ENCODE measurements at places on chromosomes 6 and 20.
A peak's percentile ranks its signal among the peaks of the same experiment; 100 is the strongest.

DNA sequence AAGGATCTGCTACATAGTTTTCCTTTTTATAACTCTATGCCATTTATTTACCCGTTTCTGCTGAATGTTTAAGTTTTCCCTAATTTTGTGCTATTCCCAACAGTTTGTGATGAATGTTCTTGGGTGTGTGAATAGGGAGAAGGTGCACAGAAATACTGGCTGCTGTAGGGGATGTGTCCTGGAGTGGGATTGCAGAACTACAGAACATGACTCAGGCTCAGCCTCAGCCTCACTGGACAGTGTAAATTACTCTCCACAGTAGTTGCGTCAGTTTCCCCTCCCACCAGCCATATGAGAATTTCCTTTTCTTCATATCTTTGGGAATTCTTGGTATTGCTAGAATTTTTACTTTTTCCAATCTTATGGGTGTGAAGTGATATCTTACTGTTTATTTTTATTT is 57.0 kb downstream of the SLX4IP start:
- DNase-seq = no peak

- no peak for DNase-seq
These were observed 280.7 kb downstream of the ZNF217 start for GRCh38 chr20:53312957-53313356.

DNA sequence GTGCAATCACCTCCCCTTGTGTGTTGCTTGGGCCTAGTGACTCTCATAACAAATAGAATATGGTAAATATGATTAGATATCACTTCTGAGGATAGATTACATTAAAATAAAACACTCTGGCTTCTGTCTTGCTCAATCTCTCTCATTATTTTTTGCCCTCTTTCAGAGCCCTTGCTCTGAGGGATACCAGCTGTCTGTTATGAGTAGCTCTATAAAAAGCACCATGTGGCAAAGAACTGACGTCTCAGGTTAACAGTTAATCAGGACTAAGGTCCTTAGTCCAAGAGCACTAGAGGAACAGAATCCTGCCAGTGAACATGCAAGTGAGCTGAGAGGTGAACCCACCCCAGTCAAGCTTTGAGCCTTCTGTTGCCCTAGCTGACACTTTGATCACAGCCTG is 402.2 kb upstream of the HTR1E start:
- DNase-seq = no peak

- DNase-seq = no peak
These were observed 584 bp downstream of the PTK7 start for GRCh38 chr6:43076464-43077332.

DNA sequence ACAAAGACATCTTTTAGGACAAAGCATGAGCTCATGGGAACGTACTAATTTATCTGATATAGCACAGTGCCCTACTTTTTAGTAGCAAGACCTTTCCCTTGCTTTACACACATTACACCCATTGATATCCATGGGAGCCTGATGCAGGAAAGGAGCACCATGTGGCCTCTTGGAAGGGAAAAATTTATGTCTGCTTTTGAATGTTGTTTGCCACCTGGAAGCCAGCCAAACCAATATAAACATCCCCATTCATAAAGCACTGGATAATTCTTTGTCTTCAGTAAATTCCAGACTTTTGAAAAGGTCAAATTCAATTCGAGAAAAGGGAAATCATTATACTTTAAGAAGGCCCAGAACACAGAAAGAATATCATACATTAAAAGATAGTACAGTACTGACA is 152.3 kb upstream of the BEND6 start:
- no peak for DNase-seq

- no peak for DNase-seq
These were observed 1.2 kb upstream of the RPF2 start for GRCh38 chr6:110980648-110981047.

DNA sequence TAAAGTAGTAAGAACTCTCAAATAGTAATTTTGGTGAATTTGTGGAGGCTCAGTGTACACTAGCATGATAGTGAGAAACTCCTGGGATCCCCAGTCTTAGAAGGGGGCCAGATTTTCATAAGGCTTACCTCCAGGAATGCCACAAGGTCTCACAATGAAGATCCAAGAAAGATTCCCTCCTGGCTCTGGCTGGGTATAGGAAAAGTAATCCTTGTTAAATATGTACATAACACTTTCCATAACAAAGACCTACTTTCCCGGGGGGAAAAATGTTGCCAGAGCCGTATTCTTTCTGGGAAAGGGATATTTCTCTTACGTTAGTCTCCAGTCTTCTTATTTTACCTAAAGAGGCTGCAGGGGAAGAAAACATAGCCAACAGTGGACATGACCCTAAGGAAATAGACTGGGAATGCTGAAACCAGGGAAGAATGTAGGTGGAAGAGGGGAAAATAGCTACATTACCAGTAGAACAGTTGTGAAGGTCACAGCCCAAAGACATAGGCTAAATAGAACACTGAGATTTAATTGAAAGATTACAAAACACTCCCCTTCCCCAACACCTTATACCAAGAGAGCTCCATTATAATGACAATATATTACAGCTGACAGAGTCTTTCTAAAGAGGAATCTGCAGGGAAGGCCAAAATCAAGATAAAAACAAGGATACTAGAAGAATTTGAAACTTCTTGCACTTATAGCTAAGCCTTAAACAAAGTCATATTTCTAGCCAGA is 34.9 kb upstream of the ISM1 start:
- DNase-seq = no peak

- peak; percentile 54 for DNase-seq
These were observed 2.5 kb downstream of the IP6K3 start for GRCh38 chr6:33744001-33744848.

- DNase-seq = no peak
These were observed 18.2 kb downstream of the KCNQ5 start for GRCh38 chr6:72639920-72640614.

DNA sequence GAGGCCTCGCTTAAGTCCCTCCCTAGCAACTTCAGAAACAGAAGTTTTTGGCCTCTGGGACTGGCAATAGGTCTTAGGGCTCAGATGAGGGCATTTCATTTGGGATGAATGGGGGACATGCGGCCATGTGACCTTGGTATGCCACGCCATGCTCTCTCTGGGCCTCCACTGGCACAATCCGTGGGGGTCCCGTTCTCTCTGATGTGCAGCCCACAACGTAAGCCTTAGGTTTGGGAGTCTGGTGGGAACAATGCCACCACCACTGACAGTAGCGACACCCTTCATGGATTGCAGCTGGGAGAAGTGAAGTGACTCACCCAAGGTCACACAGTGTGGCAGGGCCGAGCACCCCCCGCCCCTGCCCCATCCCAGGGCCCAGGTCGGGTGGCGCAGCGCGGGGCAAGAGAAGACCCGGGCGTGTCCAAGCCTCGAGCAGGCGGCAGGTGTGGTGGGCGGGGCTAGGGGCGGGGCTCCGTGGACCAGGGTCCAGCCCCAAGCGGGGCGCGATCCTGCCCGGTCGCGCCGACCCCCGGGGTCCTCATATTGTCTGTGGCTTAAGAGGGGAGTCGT is 864 bp upstream of the CEBPB start:
- no peak for DNase-seq

DNA sequence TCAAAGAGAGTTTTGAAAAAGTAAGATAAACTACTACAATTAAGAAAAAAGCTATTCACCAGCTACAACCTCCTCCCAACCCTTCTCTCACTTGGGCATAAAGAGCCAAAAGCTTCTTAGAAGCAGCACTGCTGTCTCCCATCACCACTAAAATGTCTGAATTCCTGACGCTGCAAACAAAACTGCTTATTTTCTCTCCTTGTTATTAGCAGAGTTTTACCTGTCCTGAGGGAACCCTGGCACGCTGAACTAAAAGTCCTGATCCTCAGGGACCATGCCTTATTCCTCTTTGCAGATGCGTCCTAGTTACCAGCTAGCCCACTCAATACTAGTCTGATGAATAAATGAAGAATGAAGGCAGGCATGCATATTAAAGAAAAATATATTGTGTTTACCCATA is 1.1 kb downstream of the HACE1 start:
- no peak for DNase-seq

GRCh38 chr6:9515633-9516606 is 899.0 kb downstream of the TFAP2A start:
- no peak for DNase-seq

- DNase-seq = no peak
These were observed 259.4 kb upstream of the ECI2 start for GRCh38 chr6:4394786-4395185.

DNA sequence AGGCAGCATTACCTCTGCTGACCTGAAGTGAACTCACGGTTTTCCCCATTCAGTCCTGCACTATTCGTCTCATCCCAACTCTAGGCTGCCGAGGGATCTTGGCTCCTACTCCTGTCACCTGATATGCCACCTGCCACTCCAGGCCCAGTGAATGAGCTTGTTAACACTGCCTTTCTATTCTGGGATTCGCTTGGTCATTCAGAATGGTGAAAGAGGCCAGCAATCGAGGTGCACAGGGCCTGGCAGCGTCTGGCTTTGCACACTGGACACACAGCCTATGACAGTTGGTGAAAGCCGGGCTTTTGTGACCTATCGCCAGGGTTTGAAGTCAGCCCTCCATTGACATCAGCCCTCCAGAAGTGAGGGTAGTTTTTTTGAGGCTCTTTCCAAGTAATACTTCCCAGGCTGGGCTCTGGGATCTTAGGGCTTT is 59.3 kb upstream of the MYL9 start:
- no peak for DNase-seq

DNA sequence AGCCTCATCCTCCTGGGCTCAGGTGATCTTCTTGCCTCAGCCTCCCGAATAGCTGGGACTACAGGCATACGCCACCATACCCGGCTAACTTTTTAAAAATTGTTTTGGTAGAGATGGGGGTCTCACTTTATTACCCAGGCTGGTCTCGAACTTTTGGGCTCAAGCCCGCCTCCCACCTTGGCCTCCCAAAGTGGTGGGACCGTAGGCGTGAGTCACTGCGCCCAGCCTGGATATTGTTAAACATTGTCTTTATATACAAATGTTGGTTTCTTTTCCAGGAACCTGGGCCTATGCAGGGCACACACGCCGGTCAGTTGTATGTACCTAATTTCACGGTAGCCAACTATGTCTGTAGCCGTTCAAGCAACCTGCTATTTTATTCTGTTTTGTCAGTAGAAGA is 60.1 kb downstream of the SYNJ2 start:
- no peak for DNase-seq

Measured in activated effector memory CD4-positive, alpha-beta T cell treated with Interleukin-2 at 50 U/mL for 16 hours (primary cell).